ENCODE measurements at places on chromosomes 12 and 14.

DNA sequence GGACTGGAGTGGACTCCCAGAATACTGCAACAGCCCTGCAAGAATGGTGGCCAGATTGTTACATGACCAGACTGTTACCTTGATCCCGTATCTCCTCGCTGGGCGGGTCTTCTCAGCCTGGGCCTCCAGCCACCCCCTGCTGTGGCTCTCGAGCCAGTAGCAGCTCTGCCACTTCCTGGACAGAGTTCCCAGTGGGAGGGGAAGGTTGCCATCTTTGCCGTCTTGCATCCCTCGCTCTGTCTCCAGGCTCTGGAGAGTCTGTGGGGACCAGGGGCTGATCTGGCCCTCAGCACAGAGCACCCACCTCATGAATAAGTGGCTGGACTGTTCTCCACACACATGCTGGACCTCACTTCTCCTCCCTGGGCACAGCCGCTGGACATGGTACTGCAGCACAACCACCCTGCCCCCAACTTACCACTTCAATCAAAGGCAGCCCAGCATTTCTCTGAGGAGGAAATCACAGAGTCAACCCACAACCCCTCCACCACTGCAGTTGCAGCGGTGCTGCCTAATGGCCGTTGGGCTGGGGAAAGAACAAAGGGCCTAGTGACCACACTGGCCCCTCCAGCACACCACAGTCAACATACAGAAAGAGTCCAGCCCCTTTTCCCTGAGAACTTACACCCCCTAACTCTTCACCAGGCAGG is 6.9 kb upstream of the KLRF1 start:
- DNase-seq, result no peak

GRCh38 chr14:26873362-26873960 is 275.6 kb upstream of the NOVA1 start:
- DNase-seq, result no peak

- DNase-seq, result no peak
Observed at GRCh38 chr14:20587489-20588154, at the start of gene RNASE11. TSS of gene RNASE11 (minus strand) at chr14:20588001.

GRCh38 chr12:70609739-70610491 is 27.3 kb downstream of the PTPRB start:
- no peak for DNase-seq

- no peak for DNase-seq
Observed at GRCh38 chr14:88030079-88030478, 25.1 kb downstream of the GPR65 start.

- no peak for DNase-seq
Observed at GRCh38 chr14:90742729-90743128, 73.5 kb downstream of the TTC7B start.

GRCh38 chr12:28033538-28033915 is 61.0 kb upstream of the PTHLH start:
- DNase-seq, result no peak

DNA sequence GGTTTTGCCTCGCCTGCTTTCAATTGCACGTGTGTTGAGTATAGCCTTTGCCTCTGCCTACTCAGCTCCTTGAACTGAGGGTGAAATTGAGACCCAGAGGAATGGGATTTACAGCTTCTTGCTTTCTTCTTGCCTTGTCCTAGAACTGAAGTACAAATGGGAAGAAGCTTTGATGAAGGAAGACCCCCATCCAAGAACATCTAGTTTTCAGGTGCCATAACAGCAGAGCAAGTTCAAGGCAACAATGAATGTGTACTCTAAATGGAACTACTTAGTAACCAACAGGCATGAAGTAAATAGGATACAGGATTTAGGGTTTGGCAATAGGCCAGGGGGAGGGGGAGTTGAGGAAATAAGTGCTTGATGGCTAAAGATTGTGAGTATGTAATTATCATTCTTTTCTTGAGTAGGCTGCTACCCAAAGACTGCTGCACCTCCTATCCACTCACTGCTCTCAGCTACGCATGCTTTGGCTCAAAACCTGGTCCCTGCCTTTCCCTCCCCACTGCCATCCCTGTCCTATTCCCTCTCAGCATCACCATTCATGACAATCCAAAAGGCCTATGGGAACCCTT is 2.1 kb downstream of the GPX2 start:
- no peak for DNase-seq

DNA sequence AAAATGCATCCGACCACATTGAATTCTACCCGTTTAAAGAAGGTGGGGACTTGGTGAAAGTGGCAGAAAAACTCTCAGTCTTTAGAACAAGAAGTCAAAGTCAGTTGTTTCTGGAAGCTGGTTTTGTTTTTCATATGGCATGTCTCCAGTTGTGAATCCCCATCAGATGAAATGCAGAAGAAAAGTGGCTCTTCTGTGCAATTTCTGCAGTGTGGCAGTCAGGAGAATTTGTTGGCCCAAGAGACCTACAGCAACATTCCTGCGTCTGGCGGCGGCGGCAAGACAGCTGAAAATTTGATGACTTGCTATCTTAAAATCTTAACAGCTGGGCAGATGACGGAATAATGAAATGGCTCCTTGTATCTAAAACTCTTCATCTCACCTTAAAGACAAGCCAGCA is 201.5 kb downstream of the FOXN3 start:
- no peak for DNase-seq

DNA sequence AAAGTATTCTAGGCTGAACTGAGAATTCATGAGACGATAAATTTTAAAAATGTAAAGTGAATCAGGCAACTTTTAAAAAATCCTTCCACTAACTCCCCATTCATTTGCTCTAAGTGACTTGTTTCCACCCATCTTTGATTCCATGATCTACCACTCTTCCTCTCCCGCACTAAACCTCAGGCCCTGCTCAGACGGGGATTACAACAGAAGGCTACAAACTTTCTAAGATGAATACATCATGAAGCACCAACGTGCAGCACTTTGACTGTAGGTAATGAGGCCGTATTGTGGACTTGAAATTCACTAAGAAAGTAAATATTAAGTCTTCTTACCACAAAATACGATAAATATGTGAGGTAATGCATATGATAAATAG is 30.0 kb downstream of the TMEM132D start:
- DNase-seq, result no peak

GRCh38 chr14:75299576-75299975 is 20.9 kb downstream of the FOS start:
- DNase-seq, result no peak

- DNase-seq, result no peak
Observed at GRCh38 chr14:77832297-77832696, 32.4 kb downstream of the ADCK1 start.

DNA sequence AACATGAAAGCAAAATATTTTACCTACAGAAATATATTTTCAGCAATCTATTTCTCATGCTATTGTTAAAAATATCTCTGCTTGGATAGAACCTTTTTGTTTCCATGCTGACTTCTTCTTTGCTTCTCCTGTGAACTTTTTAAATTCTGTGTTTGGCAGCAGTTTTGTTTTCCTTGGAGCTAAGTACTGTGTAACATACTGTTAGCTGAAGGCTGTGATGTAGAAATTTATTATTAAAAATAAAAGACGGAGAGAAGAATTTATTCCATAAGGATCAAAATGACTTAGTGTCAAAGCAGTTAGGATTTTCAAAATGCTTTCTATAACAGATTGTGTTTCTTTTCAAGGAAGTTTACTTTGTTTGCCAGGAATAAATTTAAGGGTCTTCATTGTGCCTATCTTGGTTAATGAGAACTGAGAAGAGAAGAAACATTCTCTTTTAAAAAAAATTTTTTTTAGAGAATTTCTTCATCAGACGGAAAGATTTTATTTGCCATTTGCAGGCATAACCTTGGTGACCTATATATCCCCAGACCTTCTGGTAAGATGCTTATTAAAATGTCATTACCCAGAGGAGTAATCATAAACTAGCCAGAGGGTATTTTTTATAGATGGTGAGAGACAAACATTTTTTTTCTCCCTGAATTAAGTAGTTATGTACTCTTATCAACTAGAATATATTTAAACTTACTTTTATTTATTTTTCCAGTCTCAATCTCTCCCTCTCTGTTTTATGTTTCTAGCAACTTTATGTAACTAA is 147.1 kb upstream of the SLCO1C1 start:
- no peak for DNase-seq

- DNase-seq, result no peak
Observed at GRCh38 chr12:112010415-112011344, 2.3 kb downstream of the TMEM116 start.

DNA sequence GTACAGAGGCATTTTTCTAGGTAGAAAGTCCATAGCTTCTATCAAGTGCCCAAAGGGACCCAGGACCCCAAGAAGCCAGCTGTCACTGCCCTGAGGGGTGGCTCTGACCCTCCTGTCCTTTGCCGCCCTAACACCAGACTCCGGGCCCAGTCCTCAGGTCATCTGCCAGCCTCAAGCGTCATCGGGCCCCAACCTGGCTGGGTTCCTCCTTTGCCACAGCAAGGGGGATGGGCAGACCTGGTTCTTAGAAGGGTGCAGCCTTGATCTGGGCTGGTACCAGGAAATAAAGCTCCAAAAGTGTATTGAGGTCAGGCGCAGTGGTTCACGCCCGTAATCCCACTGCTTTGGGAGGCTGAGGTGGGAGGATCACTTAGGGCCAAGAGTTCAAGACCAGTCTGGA is 27.1 kb upstream of the FAM222A start:
- no peak for DNase-seq

DNA sequence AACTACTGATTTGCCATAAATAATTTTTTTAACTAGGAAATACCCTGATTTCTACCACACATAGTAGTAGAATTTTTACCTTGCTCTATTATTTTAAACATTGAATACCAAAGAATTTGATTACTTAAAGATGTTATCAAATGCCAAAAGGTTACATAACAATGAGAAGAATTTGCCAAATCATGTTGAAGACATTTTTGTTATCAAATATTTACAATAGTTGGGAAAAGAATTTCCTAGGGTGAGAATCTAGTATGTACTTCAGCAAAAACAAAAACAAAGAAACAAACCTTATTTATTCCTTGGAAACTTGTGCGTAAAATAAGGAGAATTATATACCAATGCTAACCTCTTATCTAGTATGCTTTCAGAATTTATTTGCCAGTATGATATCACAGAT is 107.2 kb downstream of the SCAF11 start:
- DNase-seq, result no peak

DNA sequence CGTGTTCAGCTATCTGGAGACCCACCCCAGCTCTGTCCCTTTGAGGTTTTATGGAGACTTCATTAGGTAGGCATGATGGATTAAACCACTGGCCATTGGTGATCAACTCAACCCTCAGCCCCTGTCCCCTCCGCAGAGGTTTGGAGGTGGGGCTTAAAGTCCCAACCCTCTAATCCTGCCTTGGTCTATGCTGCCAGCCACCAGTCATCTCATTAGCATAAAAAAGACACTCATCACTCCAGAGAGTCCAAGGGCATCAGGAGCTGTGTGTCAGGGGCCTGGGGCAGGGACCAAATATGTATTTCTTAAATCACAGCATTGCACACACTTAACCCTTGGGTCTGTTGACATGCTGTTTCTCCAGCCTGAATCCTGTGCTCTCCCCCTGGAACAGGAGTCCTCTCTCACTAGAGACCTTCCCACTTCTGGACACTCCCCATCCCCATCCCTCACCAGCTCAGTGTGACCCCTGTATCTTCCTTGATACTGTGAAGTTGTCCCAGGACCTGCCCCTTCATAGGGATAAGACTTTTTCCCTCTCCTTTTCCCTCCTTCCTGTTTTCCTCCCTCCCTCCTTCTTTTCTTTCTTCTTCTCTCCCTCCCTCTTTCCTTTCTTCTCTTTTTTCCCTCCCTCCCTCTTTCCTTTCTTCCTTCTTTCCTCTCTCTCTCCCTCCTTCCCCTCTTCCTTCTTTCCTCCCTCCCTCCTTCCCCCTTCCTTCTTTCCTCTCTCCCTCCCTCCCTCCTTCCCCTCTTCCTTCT is 54.7 kb upstream of the CLMN start:
- no peak for DNase-seq

GRCh38 chr14:57737598-57737997 is 128.3 kb downstream of the SLC35F4 start:
- DNase-seq, result no peak

- no peak for DNase-seq
Observed at GRCh38 chr12:48034835-48035805, 30.8 kb upstream of the COL2A1 start.

- DNase-seq, result no peak
Observed at GRCh38 chr14:75610834-75611233, 32.4 kb downstream of the FLVCR2 start.

DNA sequence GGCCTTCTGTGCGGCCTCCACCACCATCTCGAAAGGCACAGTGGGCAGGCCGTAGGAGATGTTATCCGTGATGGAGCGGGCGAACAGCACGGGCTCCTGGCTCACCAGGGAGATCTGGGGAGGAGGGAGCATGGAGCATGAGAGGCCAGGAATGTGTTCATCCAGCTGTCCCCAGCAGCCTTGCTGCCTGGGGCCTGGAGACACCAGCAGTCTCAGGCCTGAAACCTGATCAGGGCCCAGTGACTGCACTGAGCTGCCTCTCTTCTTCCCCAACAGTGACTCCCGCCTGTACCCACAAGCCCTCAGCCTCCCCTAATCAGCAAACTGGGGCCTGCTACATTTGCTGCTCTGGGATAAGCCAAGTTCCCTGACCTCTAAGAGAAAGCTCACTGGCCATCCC is 30.9 kb downstream of the ABCB9 start:
- no peak for DNase-seq

DNA sequence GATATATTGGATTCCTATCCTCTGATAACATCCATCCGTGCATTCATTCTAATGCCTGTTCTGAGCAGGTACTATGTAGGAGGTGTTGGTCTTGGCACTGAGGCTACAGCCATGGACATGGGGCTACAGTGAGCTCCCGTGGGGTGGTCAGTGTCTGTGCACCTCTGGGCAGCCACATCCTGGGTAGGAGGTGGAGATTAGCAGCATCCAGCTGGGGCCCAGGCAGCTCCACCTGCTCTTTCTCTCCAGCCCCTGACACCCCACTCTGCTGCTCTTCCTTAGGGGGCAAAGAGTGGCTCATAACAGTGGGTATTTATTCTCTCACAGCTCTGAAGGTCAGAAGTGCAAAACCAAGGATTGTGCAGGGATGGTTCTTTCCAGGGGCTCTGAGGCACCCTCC is 292.0 kb upstream of the SFSWAP start:
- DNase-seq, result no peak

DNA sequence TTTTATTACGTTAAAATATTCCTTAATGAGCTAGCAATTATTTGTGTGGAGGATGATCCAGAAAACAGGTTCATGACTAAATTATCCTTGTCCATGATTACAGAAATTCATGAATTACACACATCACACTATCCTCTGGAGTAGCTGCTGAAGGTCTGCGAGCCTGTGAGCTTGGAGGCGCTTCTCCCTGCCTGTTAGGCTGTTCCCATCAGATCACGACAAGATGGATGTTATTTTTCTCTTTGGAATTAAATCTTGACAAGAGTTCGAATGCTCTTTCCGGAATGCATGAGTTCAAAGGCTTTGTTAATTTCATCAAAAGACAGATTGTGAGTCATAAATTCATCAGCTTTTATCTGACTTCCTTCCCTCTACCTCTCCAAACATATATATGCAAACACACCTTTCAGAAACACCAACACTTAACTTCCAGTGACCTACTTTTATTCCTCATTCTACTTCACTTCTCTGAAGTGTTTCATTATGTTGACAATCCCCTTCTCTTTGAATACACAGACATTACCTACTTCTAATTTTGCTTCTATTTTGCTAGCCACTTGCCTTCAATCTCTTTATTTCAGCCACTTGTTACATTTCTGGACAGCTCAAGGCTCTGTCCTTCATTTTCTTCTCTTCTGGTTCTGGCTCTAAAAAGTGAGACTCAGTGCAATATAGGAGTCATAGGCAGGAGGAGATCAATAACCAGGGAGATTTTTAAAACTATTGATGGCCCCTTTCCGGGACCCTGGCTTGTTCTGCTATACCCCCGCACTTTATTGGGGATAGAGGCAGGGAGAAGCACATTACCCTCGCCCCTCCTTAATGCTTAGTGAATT is 274.6 kb downstream of the BTG1 start:
- DNase-seq, result no peak
